Fibroblast of lung (primary cell): ENCODE measurements at places on chromosomes 2 and 18. TPM values are rescaled to one million over a fixed set of nuclear protein-coding genes. Genes with fewer than 3 reads are reported as not detected.

DNA sequence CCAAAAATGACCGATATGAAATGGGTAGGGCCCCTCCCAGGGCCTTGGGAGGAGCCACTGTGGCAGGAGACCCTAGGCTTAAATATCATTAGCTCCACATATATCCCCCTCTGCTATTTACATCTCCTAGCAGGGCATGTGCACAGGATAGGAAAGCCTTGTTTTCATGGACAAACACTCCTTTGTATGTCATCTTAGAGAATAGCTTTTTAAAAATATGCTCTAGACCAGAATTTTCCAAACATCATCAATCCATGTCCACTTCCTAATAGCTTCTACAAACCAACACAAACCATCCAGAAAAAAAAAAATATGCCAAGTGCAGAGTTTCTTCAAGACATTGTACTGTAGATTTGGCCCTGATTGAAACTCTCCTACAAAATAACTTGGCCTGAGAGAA lies 10.8 kb downstream of the DAPL1 start:
- no peak for DNase-seq

- DNase-seq, result no peak
Measured at GRCh38 chr2:96549967-96550786, 13.6 kb downstream of the ARID5A start.

- DNase-seq, result peak; percentile 35
Measured at GRCh38 chr2:69213782-69214181, 173.2 kb downstream of the GFPT1 start.

The BARD1 gene
- 30.3 and 43.1 TPM in 2 replicates for total RNA-seq

DNA sequence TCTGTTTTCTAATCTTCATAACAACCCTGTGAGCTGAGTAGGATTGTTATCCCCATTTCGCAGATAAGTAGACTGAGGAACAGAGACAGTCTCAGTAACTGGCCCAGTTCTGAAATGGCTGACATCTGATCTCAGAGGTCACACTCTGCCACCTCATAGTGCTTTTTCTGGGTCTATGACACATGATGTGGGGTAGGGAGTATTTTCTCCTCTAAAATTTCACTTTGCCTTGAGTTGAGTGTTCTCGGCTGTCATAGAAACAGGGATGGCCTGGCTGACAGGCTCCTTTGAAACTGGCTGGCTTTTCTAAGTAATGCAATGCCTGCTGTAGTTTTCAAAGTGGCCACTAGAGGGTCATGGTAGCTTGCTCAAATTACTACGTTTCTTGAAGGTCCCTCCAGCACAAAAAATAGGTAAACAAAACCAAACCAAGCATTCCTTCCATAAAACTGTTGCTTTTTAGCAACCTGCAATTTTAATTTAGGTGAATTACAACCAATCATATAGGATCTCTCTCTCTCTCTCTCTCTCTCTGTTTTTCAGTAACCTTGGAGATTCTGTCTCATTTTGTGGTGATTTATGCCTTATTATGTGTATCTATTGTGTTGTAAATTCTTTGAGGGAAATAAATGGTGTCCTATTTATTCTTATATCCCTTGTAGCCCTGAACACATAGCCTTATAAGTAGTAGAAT lies 84.2 kb upstream of the TTN start:
- peak; percentile 82 for DNase-seq

DNA sequence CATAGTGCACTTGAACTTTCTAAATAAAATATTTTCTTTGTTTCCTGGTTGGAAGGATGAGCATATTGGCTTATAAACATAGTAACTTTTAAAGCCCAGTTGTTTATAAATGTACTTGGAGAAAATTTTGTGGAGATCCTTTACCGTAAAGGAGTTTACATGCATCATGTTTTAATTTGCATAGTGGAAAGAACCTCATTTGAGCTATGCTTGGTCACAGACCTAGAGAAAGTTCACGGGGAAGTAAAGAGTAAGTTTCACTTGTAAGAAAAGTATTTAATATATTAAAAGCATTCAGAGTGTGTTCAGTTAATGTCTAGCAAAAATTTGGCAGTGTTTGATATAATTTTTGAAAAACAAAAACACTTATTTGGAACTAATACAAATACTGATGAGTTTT lies 45.3 kb downstream of the PIKFYVE start:
- DNase-seq, result no peak

DNA sequence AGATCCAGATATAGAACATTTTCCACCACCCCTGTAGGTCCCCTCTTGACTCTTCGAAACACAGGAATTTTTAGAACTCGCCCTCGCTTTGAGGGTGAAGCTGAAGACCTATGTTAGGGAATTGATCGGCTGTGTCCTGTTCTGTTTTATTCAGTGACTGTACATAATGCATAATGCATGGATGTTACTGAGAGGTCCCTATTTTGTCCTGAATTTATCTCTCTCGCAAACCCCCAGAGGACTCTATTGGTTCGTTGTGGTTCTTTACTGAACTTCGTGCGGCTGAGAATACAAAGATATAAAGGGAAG lies 431 bp upstream of the EIF5B start:
- no peak for DNase-seq

The PLCD4 gene
- total RNA-seq, result 3.9 and 10.7 TPM in 2 replicates

GRCh38 chr2:41826921-41827320 lies 220.9 kb upstream of the PKDCC start:
- no peak for DNase-seq

DNA sequence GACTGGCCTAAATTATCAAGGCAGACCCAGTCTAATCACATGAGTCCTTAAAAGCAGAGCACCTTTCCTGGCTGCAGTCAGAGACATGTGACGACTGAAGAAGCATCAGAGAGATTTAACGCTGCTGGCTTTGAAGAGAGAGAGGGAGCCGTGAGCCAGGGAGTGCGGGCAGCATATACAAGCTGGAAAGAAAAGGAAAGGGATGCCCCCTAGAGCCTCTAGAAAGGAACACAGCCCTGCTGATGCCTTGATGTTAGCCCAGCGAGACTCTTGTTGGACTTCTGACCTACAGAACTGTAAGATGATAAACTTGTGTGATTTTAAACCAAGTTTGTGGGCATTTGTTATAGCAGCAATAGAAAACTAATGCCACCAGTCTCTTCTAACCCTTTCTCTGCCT lies 58.1 kb downstream of the HEATR5B start:
- no peak for DNase-seq

- DNase-seq, result no peak
Measured at GRCh38 chr2:31208240-31208639, 9.1 kb downstream of the CAPN14 start.

DNA sequence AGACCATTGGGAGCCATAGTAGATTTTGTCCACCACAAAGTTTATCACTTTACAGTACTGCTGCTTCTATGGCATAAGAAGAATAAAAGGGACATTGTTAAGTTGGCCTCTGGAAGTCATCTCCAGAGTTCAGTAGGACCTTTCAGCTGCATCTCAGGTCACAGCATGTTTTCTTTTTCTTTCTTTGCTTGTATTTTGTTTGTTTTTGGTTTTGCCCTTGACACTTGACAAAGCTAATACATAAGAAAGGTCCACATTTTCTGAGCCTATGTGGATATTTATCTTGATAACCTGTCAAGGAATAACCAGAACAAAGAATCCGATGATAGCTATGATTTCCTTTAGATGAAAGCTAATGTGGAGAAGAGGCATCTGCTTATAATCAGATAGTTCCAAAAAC lies 101.6 kb upstream of the XIRP2 start:
- DNase-seq, result no peak

The EIF5B gene
- total RNA-seq, result 18.5 and 22.8 TPM in 2 replicates

The BCL11A gene
- total RNA-seq, result under 0.01 and 0.17 TPM in 2 replicates

The FN1 gene
- total RNA-seq, result 3,444 and 5,906 TPM in 2 replicates

The ALPG gene
- total RNA-seq, result not detected in 2 replicates

The MOGAT1 gene
- not detected in 2 replicates for total RNA-seq

DNA sequence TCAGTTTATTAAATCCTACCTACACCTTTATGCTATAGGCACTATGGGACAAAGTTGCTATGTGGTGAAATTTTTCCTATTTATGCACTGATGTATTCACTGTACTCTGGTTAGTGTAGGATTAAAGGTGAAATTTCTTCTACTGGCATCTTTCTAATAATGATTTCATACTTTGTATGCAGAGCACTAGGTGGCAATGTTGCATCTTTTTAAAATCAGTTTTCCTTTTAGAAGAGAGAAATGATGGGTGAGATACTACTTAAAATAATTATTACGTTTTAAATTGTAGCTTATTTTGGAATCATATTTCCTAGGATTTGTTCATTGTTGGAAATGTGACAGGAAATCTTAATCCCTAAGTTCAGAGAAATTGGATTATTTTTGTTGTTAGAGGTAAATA lies 150.9 kb downstream of the CD8B2 start:
- peak; percentile 24 for DNase-seq

The POTEC gene
- not detected in 2 replicates for total RNA-seq

- DNase-seq, result peak; percentile 86
Measured at GRCh38 chr2:188813315-188813714, 160.9 kb upstream of the COL3A1 start.

The PCARE gene
- total RNA-seq, result under 0.01 TPM in 1 of 2 replicates, not detected in the other

The NT5C1B gene
- not detected in 2 replicates for total RNA-seq

The RTP5 gene
- total RNA-seq, result not detected in 2 replicates

The C2orf15 gene
- total RNA-seq, result under 0.01 TPM in 1 of 2 replicates, not detected in the other

GRCh38 chr2:47751856-47752414 lies 31.0 kb upstream of the MSH6 start:
- DNase-seq, result no peak

The CLEC4F gene
- total RNA-seq, result not detected in 2 replicates

GRCh38 chr2:97936881-97937280 lies 58.9 kb downstream of the TMEM131 start:
- DNase-seq, result no peak

GRCh38 chr2:127419112-127419430 lies 844 bp downstream of the PROC start:
- DNase-seq, result no peak

- DNase-seq, result no peak
Measured at GRCh38 chr18:789397-789796, 22.6 kb downstream of the YES1 start.

DNA sequence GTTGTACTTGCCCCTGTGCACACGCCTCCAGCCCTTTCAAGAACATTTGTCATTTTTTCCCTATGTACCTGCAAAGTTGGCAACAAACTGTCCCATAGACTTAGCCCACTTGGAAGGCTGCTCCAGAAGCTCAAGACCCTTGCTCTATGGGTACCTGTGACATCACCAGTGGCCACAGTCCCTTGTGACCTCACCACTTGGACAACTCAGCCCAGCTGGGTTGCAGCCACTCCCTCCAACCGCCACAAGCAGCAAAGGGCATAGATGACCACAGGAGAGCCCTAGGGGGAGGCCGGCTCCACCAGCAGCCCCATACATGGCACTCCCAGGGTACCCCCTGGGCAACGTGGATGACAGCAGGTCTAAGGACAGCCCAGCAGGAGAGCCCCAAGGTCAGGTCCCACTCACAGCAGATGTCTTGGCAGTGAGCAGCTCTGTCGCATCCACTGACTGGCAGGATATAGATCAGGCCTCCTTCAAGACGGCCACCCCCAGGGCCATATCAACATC lies at the start of gene TEX44:
Gene TEX44 (plus strand): TSS at position 229 of the 510 bp plus-strand sequence. CDS start 88 bp downstream, at position 317.
- no peak for DNase-seq

GRCh38 chr2:168143813-168144212 lies 103.6 kb downstream of the STK39 start:
- DNase-seq, result no peak

The HOXD13 gene
- total RNA-seq, result not detected in 2 replicates

The C2orf78 gene
- not detected in 2 replicates for total RNA-seq

The GREB1L gene
- total RNA-seq, result 0.26 and 0.33 TPM in 2 replicates

The ZNF516 gene
- 28.0 and 32.7 TPM in 2 replicates for total RNA-seq

DNA sequence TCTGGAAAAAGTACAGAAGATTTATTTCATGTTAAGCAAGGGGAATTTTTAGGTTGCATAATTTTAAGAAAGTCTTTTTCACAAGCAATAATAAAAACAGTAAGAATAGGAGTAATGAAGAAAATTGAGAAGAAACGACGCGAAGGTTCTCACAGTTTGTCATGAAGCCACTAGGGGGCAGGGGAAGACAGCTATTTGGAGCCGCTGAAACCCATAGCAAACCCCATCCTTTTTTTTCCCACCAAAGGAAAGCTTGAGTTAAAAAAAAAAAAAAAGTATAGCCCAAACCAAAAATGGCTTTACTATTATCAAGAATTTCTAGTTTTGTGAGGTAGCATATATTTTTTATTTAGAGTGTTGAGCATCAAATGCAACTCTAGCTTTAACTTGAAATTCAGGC lies 300.9 kb downstream of the PHLPP1 start:
- DNase-seq, result peak; percentile 74

DNA sequence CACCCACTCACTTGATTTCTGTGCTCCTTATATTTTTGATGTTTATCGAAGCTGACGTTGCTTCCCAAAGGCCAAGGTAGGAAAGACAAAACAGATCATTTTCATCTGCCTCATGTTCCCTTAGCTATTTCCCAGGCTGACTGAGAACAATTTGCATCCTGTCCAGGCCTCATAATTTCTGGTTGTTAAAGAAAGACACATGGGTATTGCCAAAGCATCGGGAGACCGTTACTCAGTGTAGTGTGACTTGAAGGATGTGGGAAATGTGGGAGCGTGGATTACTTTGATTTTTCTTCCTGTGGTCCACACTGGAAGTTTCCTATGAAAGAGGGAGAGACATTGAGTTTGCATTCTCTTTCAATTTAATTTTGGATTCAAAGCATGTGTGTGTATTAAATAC lies 204.6 kb downstream of the TRIB2 start:
- DNase-seq, result no peak

DNA sequence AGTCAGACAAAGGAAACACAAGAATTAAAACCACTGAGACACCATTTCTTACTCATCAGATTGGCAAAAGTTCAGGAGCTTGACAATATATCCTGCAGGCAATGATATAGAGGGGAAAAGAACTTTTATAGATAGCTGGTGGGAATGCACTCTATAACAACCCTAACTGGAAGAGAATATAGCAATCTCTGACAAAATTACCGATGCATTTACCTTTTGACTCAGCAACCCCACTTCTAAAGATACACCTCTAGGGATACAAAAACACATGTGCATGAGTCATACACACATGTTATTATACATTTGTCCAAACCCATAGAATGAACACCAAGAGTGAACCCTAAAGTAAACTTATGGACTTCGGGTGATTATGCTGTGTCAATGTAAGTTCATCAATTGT lies 79.4 kb upstream of the SRD5A2 start:
- DNase-seq, result no peak

The SEPTIN10 gene
- total RNA-seq, result 90.3 and 101 TPM in 2 replicates

- no peak for DNase-seq
Measured at GRCh38 chr2:62931536-62931935, 119.1 kb upstream of the OTX1 start.
